SHP77 treated with DMSO at 0.1 percent for 48 hours (cell line): ENCODE measurements at places on chromosomes 5 and 9.

GRCh38 chr9:112743216-112743836 lies 7.2 kb upstream of the SNX30 start:
- DNase-seq, result no peak

GRCh38 chr5:65229841-65230240 lies 251.9 kb downstream of the ADAMTS6 start:
- no peak for DNase-seq

DNA sequence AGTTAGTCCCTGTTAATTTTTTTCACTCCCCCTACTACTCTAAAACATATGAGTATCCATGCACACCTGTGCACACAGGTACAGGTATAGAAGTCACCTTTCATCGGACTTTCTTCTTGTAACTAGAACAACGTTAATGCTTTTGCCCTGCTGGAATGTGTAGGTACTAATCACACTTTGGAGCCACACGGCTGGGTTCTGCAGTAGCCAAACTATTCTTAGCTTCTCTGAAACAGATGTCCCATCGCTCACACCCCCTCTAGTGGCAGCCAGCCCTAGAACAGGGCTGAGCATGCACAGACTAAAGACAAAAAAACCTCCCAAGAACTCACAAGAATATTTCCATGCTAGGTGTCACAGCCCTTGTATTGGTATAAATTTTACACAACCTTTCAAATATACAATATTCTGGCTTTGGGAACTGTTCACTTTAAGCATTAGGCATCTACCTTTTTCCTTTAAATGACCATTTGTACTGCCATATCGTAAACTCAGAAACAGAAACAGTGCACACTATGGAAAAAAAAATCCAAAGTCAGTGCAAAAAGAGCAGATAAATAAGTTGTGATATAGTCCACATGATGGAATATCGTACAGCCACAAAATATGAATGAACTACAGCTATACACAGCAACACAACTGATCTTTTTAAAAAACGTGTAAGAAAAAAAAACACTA lies 64.0 kb downstream of the RETREG1 start:
- DNase-seq, result peak; percentile 71

- DNase-seq, result no peak
Measured at GRCh38 chr5:1444361-1445189, 665 bp downstream of the SLC6A3 start.

- DNase-seq, result no peak
Measured at GRCh38 chr5:142736247-142736632, 33.9 kb upstream of the ARHGAP26 start.

GRCh38 chr5:16669776-16670175 lies 53.0 kb upstream of the RETREG1 start:
- DNase-seq, result no peak

GRCh38 chr9:4423207-4423610 lies 67.1 kb upstream of the SLC1A1 start:
- no peak for DNase-seq

DNA sequence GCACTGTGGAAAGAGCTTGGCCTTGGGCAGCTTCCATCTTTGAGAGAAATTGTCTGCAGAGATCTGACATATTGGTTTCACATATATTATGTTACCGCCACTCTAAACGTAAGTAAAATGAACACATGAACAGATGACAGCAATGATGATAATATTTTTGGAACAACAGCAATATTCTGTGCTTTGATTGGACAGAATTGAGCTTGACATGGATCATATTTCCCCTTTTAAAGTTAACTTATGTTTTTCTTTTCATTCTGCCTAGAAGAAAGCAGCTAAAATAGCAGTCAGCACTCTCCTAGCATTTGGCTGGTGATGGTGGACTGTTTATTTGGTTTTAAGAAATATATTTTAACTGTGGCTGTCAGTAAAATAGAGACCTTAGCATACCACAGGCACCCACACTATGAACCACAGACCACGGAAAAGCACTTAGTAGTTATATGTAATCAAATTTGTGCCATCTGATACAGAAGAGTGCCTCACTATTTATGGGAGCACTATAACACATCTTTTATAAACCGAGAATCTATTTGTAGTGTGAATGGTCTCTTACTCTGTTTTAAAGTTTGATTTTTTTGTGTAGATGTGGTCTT lies 1.8 kb upstream of the CFAP95 start:
- no peak for DNase-seq

DNA sequence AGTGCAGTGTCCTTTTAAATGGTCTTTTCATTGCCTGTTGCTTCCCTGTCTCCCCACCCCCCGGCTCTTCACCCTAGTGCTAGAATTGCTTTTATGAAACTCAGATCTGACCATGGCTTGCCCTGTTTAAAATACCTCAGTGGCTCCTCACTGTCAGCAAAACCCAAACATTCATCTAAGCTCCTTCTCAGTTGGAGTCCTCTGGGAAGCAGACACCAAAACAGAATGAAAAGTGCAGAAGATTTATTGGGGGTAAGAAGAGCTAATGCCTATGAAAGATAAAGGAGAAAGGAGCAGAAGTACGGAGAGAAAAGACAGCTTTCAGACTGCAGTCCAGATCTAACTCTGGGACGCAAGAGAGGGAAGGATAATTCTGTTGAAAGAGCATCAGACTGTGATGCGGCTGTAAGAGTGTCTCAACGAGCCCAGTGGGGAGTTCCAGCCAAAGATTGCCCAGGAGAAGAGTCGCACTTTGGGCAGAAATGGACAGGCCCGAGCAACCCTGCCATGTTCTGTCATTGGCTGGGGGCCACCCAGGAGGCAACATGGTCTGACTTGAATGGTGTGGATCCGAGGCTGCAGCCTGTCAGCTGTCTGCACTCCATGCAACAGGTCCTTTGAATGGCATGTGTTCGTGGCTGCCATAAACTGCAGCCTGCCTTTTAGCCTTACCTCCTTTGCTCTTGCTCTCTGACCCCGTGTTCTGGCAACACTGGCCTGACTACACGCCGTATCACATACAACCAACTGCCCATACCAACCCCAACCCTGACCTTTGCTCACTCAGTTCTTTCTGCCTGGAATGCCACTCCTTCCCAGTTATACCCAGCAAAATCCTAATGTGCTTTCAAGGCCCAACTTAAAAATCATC lies 55.9 kb downstream of the IRF1 start:
- no peak for DNase-seq

- DNase-seq, result no peak
Measured at GRCh38 chr5:81428446-81428845, 34.5 kb upstream of the ACOT12 start.

- no peak for DNase-seq
Measured at GRCh38 chr9:130289711-130290241, 24.2 kb downstream of the HMCN2 start.

DNA sequence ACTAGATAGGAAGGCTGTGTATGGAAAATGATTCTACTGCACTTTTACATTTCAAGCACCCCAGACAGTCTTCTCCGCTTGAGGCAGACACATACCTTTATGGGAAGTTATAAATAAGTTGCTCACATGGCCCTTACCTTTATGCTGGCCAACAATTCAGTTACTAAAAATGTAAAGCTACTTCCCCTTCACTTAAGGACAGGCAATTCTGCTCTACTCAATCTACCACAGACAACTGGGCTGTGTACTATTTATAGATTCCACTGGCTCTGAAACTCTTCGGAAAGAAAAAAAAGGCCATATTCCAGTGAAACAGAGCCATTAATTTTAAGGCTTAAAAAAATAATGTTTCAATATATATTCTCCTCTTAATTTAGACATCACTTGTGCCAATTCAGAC lies 59.4 kb downstream of the ELAVL2 start:
- DNase-seq, result no peak

DNA sequence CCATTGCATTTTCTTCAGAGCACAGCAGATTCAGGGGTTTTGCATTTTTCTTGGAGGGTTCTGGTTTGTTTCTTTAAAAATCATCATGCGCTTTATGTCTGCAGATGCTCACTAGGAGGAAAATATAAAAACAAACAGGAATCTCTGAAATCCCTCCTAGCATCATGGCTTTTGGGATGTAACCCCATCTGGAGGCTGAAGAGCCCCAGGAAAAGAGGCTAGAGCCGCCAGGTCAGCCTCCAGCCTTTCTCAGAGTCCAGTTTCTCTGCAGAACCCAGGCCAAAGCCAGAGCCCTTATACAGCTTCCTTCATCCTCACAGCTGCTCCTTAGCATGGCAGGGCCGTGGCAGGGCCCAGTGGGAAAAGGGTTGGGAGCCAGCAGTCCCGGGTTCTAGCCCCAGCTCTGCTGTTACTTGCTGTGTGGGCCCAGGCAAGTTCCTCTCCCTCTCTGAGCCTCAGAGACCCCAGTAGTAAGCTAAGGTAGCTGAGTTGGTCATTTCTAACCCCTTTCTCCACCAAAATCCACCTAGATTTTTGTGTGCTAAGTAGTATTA lies 62.1 kb downstream of the PAX5 start:
- no peak for DNase-seq

- no peak for DNase-seq
Measured at GRCh38 chr5:160434022-160434531, 12.4 kb downstream of the PTTG1 start.

GRCh38 chr9:109745335-109746283 lies 34.4 kb upstream of the PALM2AKAP2 start:
- DNase-seq, result no peak

DNA sequence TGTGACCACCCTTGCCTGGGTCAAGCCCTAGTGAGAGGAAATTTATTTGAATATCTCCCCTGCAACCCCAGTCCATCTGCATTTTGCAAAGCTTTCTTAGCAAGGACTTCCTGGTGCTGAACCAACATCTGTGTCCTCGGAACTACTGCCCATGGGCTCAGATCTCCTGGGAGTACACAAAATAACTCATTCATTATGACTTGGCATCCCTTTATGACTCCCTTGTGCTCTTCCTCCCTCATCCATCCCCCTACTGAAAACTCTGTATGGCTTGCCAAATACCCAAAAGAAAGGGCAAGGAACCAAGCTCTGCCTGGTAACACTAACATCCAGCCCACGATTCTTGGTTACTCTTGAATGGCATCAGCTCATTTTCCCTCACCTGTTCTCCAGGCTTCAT lies 368.5 kb downstream of the NTRK2 start:
- no peak for DNase-seq

DNA sequence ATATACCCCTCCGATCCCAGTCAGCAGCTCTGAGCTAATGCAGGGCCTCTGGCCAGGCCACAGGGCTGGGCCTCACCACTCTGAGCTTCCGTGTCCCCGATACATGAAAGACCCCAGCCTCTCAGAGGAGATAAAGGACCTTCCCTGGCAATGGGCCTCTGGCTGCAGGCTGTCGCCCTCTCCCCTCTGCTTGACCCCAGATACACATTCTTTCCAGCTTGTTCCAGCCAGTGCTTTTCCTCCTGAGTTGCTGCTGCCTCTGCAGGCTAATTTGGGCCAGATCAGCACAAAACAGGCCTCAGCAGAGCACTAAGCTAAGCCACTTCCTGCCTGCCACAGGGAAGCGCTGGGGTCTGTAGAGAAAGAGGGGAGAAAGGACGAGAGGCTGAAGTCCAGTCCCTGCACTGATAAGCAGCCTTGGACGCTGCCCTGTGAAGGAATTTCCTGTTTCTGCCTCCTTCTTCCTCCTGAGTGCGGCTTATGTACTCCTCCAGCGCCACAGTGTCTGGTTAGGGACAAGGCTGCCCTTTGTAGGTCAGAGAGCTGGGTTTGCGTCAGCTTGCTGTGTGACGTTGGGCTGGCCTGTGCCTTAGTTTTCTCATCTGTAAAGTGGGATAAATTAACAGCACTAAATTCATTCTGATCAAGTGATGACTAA lies 73.0 kb upstream of the IL17B start:
- no peak for DNase-seq

DNA sequence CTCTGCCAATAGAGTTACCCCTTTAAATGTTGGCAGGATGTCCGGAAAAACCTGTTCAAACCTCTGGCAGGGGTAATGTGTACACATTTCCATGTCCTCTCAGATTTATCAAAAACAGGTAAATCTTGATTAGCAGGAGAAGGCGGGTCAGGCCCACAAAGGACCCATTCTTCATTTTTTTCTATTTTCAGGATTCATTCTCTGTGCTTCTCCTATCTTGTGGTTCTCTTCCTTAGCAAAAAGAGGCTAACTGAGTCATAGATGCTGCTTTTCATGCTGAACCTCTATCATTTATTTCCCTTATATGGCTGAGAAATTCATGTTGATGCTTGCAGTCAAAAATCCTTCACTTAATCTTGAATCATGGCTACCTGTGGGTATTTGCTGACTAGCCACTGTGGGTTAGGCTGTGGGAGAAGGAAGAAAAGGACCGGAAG lies 112.7 kb upstream of the IQGAP2 start:
- no peak for DNase-seq

GRCh38 chr9:85321561-85321960 lies 420.2 kb downstream of the AGTPBP1 start:
- DNase-seq, result no peak
